Colonic mucosa (tissue), 4 donors: ENCODE measurements at places on chromosomes 2 and 18. TPM values are rescaled to one million over a fixed set of nuclear protein-coding genes. Genes with fewer than 3 reads are reported as not detected.

DNA sequence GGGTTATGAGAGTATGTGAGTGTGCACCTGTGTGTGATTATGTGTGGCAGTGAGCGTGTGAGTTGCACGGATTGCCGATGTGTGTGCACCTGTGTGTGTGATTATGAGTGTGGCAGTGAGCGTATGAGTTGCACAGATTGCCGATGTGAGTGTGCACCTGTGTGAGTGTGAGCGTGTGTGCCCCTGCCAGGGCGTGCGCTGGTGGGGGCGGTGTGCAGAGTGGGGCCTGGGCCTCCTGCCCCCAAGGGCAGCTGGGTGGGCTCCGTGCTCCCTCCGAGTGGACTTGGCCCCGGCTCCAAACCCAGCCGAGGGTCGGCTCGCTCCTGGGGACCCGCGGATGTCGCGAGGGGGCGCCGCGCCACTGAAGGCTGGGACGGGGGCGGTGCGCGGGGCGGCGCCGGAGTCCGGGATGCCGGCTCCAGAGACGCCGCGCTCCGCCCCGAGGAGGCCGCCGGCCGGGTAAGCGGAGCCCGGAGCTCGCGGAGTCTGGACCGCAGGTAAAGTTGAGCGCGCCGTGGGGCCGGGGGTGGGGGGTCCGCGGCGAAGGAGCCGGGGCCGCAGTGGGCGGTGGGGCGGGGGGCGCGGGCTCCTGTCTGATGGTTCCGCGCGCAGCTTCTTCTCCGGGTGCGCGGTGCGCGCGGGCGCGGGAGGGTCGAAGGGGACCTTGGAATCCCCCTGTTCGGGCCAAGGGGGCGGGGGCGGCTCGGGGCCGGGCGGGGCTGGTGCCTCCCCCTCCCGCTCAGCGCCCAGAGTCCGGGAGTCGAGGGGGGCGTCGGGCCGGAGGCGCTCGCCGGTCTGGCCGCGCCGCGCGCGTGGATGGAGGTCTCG, at the start of gene KCNG2:
Gene KCNG2, plus strand, starts transcription at position 421 of the 828 bp plus-strand sequence. CDS start 65,730 bp downstream, outside the sequence.
- H3K27ac ChIP-seq = no peak within 1 kb of the TSS
- peak within 1 kb of the TSS; percentile 20 for H3K4me3 ChIP-seq
- no peak for DNase-seq
- peaks cover 5% of the 10 kb centered on the region for H3K4me1 ChIP-seq
- no peaks in the 10 kb centered on the region for H3K36me3 ChIP-seq
- H3K27me3 ChIP-seq = peaks cover 34% of the 10 kb centered on the region

HAAO gene
- total RNA-seq = 8.2 TPM

DNA sequence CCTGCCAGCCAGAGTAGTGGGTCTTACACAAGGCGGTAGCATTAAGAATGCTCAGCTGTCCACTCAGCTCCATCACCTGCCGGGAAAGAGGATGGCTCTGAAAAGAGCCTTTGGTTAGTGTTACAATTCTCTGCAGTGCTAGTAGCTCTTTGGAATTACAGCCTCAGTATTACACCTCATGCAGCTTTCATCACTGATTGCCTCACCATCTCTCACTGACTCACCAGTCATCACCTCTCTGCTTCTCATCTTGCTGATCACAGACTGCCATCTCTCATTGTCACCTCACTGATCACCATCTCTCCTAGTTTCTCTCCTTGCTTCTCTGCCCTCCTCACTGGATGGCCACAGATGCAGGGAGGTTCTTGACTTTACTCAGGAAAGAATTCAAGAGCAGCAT, 573.5 kb upstream of the SETBP1 start:
- H3K4me1 ChIP-seq = no peaks in the 10 kb centered on the region
- no peak overlapping the region for H3K27ac ChIP-seq
- no peaks in the 10 kb centered on the region for H3K27me3 ChIP-seq
- H3K36me3 ChIP-seq = no peaks in the 10 kb centered on the region
- H3K4me3 ChIP-seq = no peak overlapping the region

AMER3 gene
- 0.27 TPM for total RNA-seq

DTNA gene
- 1.3 TPM for total RNA-seq

PECR gene
- total RNA-seq = 22.5 TPM

DNA sequence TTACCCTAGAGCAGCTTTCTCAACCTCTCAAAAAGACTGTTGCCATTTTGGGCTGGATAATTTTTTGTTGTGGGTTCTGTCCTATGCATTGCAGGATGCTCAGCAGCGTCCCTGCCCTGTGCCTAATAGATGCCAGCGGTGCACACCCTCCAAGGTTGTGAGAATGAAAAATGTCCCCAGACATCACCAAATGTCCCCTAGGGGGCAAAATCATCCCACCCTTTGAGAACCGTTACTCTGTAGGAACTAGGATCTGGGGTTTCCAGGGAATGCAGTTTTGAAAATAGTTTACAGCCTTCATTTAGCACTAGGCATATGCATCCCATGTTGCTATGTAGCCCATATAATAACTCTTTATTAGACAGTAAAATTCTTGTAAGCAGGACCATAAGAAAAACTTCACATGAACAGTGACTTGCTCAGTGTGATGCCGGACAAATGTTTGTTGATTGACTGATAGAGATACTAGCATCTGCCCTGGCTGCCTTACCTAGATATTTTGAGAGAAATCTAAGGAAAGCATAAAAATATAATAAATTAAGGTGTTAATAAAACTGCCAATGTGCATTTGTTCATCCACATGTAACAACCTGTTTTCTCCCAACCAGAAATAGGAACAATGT, 79.2 kb upstream of the EPC2 start:
- DNase-seq = no peak
- no peaks in the 10 kb centered on the region for H3K27me3 ChIP-seq
- no peaks in the 10 kb centered on the region for H3K36me3 ChIP-seq
- no peak overlapping the region for H3K27ac ChIP-seq

- no peaks in the 10 kb centered on the region for H3K36me3 ChIP-seq
- no peak overlapping the region for H3K27ac ChIP-seq
- no peak for DNase-seq
These were observed 797 bp downstream of the KLHL14 start for GRCh38 chr18:32771871-32772580.

DNA sequence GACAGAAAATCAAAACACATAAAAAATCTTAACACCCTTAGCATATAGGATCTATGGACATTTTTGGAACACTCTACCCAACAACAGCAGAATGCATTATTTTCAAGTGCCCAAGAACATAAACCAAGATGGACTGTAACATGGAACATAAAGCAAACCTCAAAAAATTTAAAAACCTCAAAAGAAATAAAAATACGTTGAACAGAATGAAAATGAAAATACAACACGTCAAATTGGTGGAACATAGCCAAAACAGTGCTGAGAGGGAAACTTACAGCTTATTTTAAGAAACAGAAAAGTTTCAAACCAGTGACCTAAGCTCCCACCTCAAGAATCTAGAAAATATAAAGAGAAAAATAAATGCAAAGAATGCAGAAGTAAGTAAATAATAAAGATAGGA, 58.3 kb upstream of the BCL2L11 start:
- DNase-seq = no peak
- no peak overlapping the region for H3K27ac ChIP-seq
- no peaks in the 10 kb centered on the region for H3K27me3 ChIP-seq
- no peaks in the 10 kb centered on the region for H3K36me3 ChIP-seq
- H3K4me1 ChIP-seq = no peaks in the 10 kb centered on the region
- H3K4me3 ChIP-seq = no peak overlapping the region

ELOA2 gene
- total RNA-seq = not detected

- no peak overlapping the region for H3K27ac ChIP-seq
- H3K4me3 ChIP-seq = no peak overlapping the region
- H3K4me1 ChIP-seq = no peaks in the 10 kb centered on the region
- no peaks in the 10 kb centered on the region for H3K36me3 ChIP-seq
- DNase-seq = no peak
These were observed 10.2 kb upstream of the TTC32 start for GRCh38 chr2:19911808-19912509.

UPP2 gene
- total RNA-seq = not detected

DNA sequence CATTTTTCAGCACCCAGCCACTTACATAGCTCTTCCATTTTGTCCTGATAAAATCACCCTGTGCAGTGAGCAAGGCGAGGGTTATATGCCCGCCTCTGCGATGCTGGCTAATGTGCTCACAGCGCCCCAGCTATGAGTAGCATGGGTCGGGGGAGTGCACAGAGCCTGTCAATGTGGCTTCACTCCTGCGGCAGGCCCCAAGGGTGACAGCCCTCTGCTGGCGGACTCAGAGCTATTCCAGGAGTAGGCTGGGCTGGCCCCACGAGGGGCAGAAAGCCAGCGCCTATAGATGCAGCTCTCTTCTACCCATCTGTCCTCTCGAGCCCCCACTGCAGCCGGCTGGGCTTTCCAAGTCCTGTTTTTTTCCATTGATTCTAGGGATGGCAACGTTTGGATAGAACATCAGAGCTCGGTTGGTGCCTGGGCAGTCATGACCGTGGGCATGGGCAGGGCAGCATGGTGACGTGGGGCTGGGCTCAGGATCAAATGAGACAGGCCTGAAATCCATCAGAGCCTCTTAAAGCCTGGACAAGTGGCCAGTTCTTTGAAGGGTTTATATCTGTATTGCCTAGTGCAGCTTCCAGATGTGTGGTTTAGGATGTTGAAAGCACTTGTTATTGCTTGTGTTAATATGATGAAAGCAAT, 134.7 kb downstream of the MCFD2 start:
- H3K36me3 ChIP-seq = no peaks in the 10 kb centered on the region
- no peak overlapping the region for H3K4me3 ChIP-seq
- DNase-seq = no peak
- no peaks in the 10 kb centered on the region for H3K27me3 ChIP-seq
- no peaks in the 10 kb centered on the region for H3K4me1 ChIP-seq
- H3K27ac ChIP-seq = no peak overlapping the region

DNA sequence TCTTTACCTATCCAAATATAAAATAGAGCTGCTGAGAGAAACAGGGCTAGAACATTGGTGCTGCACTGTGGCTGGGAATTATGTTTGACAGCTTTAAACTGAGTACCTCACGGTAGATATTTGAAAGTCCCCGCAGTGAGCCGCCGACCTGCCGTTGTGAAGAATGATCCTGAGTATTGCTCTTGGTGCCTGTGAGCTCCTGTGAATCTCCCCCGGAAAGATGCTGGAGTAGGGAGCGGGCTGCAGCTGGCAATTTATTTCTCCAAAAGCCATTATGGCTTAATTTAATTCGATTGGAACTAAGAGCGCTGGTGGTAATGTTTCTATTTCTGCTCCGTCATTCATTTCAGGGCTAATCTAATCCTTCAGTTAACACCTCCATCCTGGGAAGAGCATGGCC, 129.4 kb upstream of the TPO start:
- no peaks in the 10 kb centered on the region for H3K4me1 ChIP-seq
- H3K4me3 ChIP-seq = no peak overlapping the region
- H3K27ac ChIP-seq = no peak overlapping the region
- no peaks in the 10 kb centered on the region for H3K27me3 ChIP-seq
- no peaks in the 10 kb centered on the region for H3K36me3 ChIP-seq
